ENCODE measurements at places on chromosomes 16 and 17.

GRCh38 chr16:81514041-81514559 is 69.5 kb downstream of the CMIP start:
- DNase-seq = no peak

DNA sequence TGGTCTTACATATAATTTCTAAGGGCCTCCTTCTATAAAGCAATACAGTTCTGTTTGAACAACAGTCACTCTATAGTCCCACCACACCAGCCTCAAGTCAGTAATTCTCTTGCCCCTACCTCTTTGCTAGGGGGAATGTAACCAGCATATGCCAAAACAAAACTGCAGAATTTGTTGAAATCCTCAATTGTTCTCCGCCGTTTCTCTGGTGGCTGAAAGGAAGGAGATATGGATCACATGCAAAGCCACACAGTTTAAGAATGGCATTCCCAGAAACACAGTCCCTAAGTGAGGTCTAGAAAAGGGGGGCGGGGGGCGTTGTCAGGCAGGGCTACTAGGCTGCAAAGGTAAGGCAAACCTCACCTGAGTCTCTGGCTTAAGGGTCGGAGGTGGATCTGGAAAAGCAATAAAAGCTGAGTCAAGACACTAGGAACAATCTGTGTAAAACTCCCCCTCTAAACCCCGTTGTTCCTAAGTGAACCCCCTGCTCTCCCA is 1.9 kb downstream of the PHF23 start:
- DNase-seq = no peak

GRCh38 chr17:37768438-37768837 is 23.6 kb upstream of the HNF1B start:
- DNase-seq = no peak

DNA sequence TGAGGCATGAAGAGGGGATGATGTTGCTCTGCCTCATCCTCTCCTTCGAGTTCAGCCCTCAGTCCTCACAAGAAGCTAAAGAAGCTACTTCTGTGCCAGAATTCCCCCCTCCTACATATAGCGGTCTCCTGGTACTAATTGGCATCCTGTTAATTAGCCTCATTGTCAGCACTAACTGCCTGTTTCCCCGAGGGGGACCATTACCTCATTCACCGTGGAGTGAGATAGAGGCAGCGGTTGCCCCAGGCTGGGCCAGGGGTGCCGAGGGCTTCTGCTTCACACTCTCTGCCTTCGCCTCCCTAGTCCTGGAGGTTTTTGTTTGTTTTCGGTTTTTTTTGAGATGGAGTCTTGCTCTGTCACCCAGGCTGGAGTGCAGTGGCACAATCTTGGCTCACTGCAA is 5.7 kb upstream of the MINK1 start:
- DNase-seq = no peak

GRCh38 chr17:35766903-35767510 is 6.3 kb downstream of the C17orf50 start:
- DNase-seq = peak; percentile 35

DNA sequence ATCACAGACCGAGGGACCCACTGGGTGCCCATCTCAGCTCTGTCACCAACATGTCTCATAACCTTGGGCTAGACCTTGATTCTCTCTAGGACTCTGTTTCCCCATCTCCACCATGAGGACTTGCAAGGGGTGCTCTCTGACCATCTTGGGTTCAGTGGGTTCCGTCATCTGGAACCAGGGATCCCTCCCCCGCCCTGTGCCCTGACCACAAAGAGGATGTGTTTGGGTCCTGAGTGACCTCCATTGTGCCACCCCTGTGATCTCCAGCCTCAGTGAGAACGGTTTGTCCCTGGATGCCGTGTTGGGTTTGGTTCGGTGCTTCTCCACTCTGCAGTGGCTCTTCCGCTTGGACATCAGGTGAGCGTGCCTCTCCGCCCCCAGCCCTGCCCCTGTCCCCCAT is 49.1 kb upstream of the CPNE2 start:
- no peak for DNase-seq

- DNase-seq = peak; percentile 28
Observed at GRCh38 chr16:56939801-56940200, 7.9 kb downstream of the HERPUD1 start.

DNA sequence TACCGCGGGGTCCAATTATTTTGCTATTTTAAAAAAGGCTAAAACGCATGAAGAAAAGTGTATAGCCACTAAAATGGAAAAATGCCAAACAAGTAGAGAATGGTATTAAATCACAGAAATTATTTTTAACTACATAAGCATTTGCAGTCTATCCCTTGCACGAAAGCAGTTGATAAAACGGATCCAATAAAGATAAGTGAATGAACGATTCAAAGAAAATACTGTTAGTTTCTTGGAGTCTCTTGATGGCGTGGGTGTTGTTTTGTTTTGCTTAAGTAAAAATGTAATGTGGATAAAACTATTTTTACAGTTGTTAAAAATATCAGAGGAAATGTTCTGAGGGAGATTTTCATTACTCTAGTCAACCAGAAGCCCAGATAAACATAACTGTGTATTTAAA is 9.3 kb downstream of the HS3ST3A1 start:
- no peak for DNase-seq

- no peak for DNase-seq
Observed at GRCh38 chr17:72393553-72393952, 272.7 kb downstream of the SOX9 start.

DNA sequence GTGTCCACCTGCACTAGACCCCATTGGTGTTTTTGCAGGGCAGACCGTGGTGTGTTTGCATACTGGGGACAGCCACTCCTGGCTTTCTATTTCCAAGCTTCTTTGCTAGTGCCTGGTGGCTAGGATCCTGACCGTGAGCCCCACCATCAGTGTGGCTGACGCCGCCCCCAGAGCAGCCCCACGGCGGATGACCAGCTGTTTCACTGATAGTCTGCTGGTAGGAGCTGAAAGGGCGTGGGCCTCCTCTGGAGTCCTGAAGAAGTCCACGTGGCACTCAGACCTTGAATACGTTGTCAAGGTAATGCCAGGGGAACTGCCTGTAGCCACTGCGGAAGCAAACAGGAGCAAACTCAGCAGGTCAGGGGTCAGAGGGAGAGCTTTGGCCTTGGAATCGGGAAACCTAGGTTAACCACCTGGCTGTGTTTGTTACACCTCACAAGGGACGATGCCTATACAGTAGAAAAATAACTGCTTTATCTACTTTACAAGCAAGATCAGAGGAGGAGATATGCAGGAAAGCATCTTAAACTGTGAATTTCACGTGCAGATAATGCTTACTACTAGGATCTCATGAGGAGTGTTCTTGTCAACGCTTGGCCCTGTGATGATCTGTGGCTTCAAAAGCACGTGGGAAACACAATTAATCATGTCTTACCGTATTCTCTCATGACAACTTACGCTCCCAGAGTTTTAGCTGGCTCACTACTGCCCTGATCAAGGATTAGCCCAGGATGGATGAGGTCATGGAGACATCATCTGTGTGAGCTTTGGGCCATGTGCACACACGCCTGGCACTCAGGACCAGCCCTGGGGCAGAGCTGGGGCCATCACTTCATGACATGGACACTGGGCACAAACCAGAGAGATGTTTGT is 30.3 kb downstream of the ALDH3A2 start:
- no peak for DNase-seq

- DNase-seq = no peak
Observed at GRCh38 chr17:17221329-17221728, 15.2 kb upstream of the PLD6 start.

DNA sequence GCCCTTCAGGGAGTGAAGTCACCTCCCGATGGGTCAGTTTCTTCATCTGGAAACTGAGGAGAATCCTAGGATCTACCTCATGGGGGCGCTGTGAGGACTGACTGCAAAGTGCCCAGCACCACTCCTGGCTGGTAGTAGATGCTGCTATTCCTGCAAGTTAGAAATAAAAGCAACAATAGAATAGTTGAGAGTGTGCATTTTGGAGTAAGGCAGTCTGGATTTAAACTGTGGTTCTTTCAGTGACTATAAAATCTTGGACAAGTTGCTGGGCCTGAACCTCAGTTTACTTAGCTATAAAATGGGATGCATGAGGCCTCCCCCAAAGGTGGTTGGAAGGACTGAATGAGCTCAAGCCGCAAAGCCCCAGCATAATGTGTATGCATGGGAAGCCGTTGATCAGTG is 70.6 kb downstream of the CYB5B start:
- DNase-seq = no peak

- DNase-seq = no peak
Observed at GRCh38 chr17:4485676-4486646, 12.7 kb upstream of the SPNS2 start.

GRCh38 chr17:66526827-66527226 is 224.4 kb downstream of the PRKCA start:
- no peak for DNase-seq

- DNase-seq = no peak
Observed at GRCh38 chr16:79089735-79090284, 510.7 kb downstream of the MAF start.

GRCh38 chr16:4339909-4340308 is 11.2 kb downstream of the PAM16 start:
- DNase-seq = peak; percentile 23

DNA sequence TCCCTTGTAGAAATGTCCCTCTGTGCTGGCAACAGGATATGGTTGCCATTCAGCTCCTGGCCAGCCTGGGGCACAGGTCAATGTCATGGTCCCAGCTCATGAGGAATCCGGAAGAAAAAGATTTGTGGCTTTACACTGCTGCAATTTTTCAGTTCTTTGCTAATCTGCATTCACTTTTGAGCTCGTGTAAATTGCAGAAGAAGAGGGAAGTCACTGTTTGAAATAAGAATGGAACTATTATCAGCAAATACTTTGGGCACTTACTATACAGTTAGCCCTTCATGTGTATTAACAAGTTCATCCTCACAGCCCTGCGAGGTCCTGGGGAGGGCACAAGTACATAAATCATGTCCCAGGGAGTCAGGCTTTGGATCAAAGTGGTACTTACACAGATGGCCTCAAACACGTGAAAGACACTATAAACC is 14.2 kb downstream of the SLC47A2 start:
- no peak for DNase-seq

GRCh38 chr17:61897548-61898180 is 30.1 kb downstream of the INTS2 start:
- no peak for DNase-seq

GRCh38 chr17:82449883-82450356 is 632 bp downstream of the CYBC1 start:
- no peak for DNase-seq

- peak; percentile 39 for DNase-seq
Observed at GRCh38 chr16:84117494-84117843, 727 bp upstream of the MBTPS1 start.

DNA sequence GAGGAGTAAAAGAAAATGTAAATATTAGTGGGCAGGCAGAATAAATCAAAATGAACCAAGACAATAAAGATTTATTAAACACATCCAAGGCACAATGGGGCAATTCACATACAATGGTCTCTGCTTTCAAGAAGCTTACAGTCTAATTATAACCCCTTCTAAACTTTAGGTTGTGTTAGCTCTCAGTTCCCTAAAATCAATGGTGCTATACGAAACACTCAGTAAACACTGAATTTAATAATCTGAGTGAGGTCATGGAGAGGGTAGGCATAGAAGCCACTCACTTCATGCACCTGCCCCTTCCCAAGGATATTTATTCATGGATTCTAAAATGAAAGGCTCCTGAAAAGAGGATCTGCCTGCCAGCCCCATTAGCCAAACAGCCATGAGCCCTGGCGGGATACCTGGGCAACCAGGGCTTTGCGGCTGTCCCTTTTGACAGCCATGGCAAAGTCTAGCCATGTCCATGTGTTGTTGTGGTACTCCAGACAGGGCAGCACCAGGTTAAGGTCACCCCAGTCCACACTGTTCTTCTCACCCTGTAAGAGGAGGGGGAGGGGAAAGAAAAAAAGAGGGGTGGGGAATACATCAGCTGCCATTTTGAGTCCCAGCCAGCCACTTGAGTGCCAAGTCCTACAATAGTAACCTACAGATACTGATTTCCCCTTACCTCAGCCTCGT is 1.4 kb upstream of the RSKR start:
- DNase-seq = peak; percentile 84

- DNase-seq = no peak
Observed at GRCh38 chr16:87474566-87474996, 18.2 kb downstream of the ZCCHC14 start.

DNA sequence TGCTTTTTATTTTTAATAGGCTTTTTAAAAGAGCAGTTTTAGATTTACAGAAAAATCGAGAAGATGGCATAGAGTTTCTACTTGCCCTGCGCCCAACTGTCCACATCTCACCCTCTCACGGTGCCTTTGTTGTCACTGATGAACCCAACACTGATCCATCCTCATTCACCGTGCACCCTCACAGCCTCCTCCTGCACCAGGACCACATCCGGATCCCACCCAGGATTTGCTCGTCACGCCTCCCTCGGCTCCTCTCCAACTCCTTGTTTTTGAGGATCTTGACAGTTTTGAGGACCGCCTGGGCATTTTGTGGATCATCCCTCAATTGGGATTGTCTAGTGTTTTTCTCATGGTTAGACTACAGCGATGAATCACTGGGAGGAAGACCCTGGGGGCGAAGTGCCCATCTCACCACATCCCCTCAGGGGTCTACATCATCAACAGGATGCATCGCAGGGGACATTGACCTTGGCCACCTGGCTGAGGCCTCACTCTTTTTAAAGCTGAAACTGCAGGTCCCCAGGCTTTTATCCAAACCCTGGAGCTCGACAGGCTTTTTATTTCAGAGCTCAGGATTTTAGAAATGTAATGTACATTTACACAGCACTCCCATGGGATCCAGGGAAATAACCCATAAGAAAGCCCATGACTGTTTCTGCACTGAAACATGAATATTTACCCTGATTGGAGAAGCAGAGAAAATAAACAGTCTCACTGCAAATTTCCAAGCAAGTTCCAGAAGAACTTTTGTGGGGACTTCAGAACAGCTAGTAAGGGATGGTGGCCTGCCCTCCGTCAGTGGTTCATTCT is 71.8 kb upstream of the ZNF469 start:
- no peak for DNase-seq

GRCh38 chr17:75078284-75079022 is 9.3 kb upstream of the SLC16A5 start:
- DNase-seq = no peak

- DNase-seq = no peak
Observed at GRCh38 chr16:3112881-3113574, 642 bp downstream of the ZNF205 start.

GRCh38 chr16:24346734-24347133 is 90.6 kb downstream of the CACNG3 start:
- DNase-seq = no peak

- no peak for DNase-seq
Observed at GRCh38 chr17:1298606-1299005, 19.1 kb downstream of the TRARG1 start.

Measured in NCI-H1092 treated with DMSO at 0.1 percent for 48 hours (cell line).